ENCODE measurements at places on chromosomes 11 and 22.

DNA sequence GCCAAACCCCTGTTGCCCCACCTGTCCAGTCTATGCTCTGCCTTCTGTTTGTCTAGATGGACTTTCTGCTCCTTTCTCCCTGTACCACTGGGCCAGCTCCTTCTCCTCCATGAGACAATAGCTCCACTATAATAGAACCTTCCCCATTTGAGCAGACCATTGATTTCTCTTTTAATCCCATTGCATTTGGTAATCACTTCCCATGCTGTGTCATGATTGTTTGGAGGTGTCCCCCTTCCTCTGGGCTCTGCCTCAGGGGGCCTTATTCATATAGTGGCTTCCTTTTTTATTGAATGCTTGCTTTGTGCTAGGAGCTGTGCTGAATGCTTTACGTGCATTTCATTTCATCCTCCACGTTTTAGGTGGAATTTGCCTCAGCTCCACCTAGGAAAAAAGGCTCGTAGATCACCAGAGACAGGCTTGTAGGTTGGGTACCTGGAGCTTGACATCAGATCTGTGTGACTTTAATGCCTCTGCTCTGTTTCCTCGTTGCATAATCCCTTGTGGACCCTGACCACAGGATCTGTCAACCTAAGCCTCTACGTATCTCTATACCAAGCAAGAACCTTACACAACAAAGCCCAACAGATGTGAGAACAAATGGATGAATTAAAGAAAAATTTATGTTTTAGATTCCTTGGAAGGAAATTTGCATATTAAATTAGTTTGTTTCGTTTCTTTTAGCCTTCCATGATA lies 106.2 kb upstream of the RASSF10 start:
- DNase-seq, result no peak

DNA sequence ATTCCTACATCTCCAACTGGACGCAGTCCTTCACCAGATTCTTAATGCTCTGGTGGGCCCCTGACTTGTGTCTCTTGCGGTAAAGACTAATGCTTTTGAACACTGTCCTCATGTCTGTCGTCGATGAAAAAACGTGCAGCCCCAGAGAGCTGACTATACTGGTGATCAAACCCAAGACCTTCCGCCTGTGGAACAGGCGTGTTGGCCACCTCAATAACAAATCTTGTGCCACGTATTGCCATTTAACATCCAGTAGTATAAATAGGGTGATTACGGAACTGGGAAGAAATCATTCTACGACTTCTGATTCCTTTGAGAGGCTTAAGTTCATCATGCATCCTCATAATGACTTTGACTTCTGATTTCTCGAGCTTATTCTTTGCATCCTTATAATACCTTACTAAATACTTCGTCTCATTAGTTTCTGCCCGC lies 45.6 kb downstream of the OR4D9 start:
- DNase-seq, result no peak

- no peak for DNase-seq
Observed at GRCh38 chr11:103731670-103732069, 304.8 kb upstream of the DDI1 start.

DNA sequence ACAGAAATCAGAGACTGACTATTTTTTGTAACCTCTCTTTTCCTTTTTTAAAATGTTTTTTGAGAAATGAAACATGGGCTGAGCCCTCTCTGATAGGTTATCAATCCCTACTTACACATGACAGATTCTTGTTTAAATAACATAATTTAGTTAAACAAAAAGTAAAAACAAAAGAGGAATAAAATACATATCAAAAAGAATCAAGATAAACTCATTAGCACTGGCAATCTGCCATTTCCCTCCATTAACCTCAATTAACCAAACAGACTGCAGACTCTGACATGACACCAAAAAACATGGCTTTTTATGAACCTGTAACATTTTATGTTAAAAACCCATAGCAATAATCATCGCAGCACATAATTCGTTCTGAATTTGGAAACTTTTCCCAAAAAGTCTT lies 284.4 kb upstream of the MTNR1B start:
- no peak for DNase-seq

DNA sequence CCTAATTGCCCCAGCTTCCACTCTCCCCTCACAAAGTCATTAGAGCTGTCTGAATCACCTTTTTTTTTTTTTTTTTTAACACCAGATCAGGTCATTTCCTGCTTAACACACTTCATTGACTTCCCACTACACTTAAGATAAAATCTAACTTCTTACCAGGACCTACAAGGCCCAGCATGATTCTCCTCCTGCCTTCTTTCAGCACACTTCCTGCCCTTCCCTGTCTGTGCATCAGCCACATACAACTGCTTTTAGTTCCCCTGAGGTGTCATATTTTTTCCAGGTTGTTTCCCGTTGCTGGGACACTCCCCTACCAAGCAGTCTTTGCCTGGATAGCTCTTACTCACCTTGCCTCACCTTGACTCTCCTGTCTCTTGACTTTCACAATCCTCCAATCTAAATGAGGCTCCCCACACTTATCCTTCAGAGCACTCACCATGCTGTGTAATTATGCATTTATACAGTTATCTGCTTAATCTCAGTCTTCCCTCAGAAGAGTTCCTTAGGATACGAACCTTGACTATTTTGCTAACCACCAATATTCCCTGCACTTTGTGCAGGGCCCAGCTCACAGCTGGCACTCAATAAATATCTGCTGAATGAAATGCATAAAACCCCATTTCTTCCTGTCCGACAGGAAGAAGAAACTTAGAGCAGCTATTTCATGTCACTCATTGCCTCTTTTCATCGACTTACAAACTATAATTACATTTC lies 96.6 kb upstream of the AKIP1 start:
- no peak for DNase-seq

GRCh38 chr22:35978201-35978600 lies 50.4 kb downstream of the RBFOX2 start:
- no peak for DNase-seq

DNA sequence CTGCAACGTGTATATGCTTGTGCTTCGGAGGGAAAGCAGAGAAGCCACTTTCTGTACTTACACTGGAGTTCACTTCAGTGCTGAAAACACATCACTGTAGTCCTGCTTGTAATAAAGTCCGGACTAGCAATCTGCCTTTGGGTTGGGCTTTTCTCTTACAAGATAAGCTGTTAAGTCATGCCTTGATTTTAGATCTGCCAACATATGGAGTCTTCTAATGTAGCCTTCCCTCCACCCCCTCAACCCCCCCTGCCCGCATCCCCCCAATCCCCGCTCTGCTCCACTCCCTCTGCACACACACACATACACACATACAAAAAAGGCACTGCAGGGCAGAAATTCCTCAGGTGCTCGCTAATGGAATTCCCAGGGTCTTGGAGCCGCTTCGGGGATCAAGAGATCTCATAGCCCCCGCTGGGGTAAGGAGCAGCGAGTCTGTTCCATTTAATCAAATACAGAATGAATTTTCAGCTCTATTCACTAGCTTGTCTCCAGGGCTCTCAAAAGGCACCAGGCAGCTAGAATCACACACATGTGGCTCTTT lies 3.4 kb downstream of the CDON start:
- DNase-seq, result no peak

GRCh38 chr11:63978551-63979239 lies 4.3 kb downstream of the COX8A start:
- no peak for DNase-seq

DNA sequence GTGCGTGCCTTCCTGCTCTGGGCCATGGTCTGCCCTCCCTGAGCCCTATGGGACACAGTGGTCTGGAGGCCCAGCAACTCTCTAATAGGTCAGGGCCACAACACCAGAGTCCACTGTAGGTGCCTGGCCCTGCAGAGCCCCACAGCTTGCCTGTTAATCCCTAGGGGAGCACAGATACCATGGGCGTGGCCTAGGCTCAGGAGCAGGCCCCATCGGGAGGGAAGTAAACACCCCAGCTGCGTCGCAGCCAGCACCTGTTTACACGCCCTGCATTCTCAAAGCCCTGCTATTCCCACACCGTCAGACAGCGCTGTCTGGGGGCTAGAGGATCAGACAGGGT lies 2.5 kb downstream of the KCTD17 start:
- DNase-seq, result no peak

- no peak for DNase-seq
Observed at GRCh38 chr22:36729321-36729720, 25.8 kb upstream of the CACNG2 start.

GRCh38 chr11:47270331-47271271 lies 668 bp downstream of the MADD start:
- DNase-seq, result no peak

- DNase-seq, result no peak
Observed at GRCh38 chr11:115897707-115898106, 393.5 kb upstream of the CADM1 start.

DNA sequence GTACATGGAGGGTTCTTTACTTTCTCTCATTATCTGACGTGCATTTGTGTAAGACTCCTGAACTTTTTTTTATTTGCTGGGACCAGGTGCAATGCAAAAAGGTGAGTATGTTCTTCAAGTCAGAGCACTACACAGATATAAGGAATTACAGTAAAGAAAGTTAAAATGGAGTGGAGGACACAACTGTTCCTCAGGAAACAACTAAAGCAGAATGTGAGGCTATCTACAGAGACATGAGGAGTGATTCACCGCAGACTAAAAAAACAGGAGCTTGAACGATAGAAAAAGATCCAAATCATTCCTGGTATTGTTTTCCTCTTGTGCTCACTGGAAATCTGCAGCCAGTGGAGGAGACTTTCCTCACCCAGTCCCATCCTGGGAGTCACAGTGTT lies 106.2 kb downstream of the ABTB2 start:
- DNase-seq, result no peak

DNA sequence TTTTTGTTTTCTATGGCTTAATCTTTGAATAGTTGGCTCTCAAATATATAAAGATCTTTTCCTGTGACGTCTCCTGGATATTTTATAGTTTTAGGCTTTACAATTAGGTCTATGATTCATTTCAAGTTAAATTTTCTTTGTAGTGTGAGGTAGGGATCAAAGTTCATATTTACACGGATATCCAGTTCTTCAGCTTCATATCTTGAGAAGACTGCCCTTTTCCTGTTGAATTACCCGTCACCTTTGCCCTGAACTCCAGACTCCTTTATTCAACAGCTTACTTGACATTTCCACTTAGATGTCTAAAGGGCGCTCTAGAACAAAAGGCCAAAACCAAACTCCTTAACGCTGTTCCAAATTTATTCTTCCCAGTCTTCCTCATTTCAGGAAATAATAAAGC lies 51.7 kb downstream of the TTC17 start:
- DNase-seq, result no peak

DNA sequence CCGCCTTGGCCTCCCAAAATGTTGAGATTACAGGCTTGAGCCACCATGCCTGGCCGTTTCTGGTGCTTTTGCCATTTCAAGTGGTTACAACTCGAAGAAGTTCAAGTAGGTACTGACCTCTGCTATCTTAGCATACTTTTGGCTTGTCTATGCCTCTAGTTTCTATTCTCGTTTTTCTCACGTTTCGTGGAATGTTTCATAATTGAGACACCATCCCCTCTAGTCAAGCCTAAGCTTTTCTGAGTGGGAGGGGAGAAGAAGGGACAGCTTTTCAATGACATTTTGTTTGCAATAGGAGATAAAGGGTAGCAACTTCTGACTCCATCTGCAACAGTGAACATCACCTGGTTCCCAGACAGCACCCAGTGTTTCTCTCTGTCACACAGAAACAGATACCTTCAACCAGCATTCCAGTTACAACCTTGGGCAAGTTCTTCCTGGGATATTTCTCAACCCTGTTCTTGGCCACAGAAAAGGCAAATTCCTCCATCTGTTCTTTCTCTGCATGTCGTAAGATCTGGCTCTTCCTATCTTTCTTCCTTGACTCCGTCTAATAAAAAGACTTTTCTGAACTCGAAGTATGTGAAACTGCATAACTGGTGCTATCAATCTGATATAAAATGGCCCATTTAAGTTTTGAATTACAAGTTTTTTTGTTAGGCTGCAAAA lies 25.5 kb downstream of the DDI1 start:
- DNase-seq, result no peak

DNA sequence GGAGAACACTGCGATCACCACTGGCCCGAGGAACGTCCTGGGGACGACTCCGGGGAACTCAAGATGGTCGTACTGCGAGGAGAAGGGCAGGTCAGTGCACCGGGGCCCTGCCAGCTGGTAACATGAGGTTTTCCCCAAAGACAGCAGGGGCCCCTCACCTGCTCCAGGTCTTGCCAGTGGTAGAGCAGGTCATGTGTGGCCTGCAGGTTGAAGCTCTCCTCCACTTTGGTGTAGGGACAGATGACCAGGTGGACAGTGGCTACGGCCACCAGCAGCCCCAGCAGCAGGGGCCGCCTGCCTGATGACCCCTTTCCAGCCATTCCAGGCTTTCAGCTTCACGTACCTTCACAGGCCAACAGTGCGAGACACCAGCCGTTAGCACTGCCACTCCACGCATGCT lies 4.8 kb downstream of the ALG12 start:
- DNase-seq, result no peak

DNA sequence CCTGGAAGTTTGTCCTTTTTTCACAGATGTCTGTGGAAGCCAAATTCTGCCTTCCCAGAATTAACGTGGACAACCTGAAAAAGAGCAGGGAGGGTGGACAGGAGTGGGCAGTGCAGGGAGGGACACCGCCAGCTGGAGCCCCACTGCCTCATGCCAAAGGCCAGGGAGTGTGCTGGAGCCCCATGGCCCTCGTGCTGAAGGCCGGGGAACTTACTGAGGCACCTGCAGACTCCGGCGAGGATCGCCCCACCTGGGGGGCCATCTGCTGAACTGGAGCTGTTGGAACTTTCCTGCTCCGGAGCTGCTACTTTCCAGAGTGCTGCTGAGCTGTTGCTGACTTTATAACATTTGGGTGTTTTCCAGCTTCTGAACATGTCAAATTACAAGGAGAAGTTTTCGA lies 35.2 kb downstream of the MOV10L1 start:
- DNase-seq, result no peak

DNA sequence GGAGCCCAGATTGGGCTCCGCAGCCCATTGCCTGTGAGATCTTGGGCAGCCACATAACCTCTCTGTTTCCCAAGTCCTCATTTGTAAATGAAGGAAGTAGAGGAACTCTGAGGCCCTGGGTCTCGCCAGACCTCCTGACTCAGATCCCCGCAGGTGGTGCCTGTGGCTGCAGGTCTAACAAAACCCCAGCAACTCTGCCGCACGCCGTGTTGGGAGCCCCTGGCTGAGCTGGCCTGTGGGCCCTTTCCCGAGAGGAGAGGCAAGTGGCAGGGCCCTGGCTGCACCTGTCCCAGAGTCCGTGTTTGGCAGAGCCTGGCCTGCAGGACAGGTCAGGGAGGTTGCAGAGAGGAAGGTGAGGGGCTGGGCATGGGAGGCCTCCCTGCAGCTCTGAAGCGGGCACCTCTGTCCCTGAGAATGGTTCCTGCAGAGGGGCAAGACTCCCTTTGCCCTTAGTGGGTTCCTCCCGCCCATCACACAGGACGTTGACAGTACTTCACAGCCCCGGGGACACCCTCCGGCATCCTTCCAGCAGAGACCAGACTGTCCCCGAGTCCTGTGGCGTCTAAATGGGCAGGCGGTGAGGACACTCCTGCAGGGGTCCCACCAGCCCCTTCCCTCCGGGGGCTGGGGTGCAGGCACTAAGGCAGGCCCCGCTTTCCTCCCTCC lies 67.7 kb downstream of the ARHGAP8 start:
- no peak for DNase-seq

DNA sequence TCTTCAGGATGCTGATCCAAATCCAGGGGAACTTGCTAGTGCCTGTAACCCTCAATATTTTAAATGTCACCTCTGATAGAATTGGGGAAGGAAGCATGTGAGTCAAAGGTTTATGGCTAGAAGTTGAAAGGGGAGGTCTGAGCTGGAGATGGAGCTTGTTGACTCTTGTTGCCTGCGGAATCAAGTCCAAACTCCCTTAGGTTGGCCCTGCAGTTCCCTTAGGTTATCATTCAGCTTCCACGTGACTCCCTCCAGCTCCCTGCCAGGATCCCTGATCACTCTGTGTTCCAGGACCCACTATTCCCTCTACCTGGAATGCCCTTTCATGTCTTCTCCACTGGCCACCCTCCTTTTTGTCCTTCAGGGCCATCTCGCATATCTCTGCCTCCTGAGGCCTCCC lies 26.2 kb upstream of the LIPT2 start:
- no peak for DNase-seq
